LoVo (cell line): ENCODE measurements at places on chromosomes 1 and 21.

DNA sequence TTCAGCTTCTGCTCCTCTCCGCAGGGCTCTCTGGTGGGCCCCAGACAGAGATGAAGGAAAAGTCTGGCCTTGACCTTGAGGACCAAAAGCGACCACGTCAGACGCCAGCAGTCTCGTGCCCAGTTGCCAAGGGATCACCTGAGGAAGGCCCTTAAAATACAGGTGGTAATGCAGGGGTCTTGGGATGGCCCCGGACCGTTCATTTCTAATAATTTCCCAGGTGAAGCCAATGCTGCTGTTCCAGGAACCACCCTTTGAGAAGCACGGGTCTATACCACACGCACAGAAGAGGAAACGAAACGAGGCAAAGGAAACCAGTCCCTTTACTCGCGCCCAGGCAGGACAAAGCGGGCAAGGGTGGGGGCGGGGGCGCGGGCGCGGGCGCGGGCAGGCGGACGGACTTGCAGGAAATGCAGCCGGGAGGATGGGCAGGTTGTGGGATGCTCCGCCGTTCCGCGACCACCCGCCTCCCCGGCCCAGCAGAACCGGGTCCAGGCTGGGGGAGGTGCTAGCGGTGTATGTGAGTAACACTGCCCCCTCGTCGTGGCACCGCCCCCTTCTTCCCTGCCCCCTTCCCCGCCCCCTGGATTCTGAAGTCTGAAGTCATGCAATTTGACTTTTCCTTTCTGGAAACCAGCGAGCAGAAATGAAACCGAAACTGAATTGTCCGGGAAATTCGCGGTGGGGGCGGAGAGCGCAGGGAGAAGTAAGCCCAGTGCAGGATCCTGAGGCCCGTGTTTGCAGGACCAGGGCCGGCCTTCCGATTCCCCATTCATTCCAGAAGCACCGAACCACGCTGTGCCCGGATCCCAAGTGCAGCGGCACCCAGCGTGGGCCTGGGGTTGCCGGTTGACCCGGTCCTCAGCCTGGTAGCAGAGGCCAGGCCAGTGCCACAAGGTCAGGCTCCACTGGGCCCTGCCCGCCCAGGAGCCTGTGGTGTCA, 5.8 kb upstream of the MX1 start:
- peak; percentile 84 for DNase-seq

GRCh38 chr1:43007377-43008114, 48.9 kb upstream of the SLC2A1 start:
- DNase-seq, result no peak

GRCh38 chr1:12448746-12449177, 169.2 kb downstream of the DHRS3 start:
- no peak for DNase-seq

- no peak for DNase-seq
These were observed 188.4 kb upstream of the DMRTA2 start for GRCh38 chr1:50611675-50612074.

- DNase-seq, result no peak
These were observed 150.8 kb downstream of the NFIA start for GRCh38 chr1:61233121-61233660.

DNA sequence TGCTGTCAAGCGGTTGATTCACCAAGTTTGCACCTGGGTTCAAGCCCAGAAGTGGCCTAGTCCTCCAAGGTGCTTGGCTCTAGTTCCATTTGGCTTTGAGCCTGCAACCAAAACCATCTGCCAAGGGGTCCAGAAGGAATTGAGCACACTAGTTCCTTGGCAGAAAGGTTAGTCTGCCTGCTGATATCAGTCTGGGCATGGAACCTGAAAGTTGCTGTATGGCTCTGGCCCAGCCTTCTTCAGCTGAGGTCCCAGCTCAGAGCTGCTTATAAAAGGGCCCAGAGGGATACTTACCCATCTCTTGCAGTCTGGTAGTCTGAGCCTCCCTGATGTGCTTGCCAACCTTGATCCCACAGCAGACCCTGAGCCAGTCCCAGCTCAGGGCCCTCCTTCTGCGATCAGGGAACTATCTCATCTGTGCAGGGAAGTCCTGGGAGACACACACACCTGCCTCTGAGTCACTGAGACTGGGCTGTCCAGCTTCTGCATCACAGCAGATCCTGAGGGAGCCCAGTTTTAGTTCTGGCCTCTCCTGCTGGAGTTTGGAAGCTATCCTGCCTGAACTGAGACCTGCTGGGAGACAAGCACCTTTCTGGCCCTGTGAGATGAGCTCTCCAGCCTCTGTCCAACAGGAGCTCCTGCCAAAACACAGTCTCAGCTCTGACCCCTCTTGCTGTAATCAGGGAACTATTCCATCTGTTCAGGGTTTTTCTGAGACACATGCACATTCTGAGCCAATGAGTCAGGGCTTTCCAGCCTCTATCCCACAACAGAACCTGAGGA, 75.8 kb downstream of the CTH start:
- DNase-seq, result no peak

- DNase-seq, result peak; percentile 44
These were observed 16.3 kb downstream of the ZFYVE9 start for GRCh38 chr1:52158218-52158617.

GRCh38 chr1:225581186-225581585, 71.7 kb downstream of the ENAH start:
- no peak for DNase-seq
